ENCODE measurements at places on chromosomes 2 and 18.

- DNase-seq: no peak
These were observed 2.3 kb downstream of the RNF103 start for GRCh38 chr2:86621280-86621943.

- DNase-seq: no peak
These were observed 16.9 kb downstream of the MYO7B start for GRCh38 chr2:127552336-127552735.

DNA sequence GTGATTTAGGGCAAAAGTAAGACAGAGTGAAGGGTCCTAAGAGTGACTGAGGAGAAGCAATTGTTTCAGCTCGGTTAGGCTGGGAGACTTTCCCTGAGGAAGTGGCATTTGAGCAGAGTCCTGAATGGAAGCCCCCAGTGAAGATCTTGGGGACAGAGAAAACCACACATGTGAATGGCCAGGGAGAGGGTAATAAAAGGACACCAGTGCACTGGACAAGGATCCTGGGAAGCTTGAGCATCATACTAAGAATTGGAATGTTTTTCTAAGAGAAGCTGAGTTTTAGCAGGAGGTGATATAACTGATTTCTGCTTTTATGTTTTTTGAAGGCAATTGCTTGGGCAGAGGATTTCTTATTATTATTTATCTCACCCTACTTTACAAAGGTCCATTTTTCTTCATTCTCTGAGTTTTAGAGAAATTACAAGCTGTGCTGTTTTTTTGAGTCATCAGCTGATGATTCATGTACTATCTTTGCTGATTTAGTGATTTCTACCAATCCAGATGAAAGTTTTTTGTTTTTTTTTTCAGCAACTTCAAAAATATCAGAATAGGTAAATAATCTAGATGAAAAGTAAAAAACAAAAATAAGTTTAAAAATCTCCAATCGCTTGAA lies 43.5 kb downstream of the MFSD6 start:
- DNase-seq: no peak

DNA sequence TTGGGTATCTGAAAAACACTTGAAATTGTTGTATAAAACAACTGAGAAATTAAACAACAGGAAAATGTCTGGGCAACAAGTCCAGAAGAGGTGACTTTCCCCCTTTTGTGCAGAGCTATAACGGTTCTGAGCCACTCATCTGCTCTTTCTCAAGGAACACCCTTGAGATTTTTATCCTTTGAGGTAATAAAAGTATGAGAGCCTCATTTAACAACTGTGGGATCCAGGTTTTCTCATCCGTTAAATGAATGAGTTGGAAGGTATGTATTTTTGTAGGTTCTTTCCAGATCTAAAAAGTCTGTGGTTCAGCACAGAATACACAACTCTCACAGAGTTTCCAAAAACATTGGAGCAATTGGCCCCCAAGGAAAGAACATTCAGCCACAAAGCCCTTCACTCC lies 93.0 kb downstream of the ANKRD44 start:
- DNase-seq: no peak

DNA sequence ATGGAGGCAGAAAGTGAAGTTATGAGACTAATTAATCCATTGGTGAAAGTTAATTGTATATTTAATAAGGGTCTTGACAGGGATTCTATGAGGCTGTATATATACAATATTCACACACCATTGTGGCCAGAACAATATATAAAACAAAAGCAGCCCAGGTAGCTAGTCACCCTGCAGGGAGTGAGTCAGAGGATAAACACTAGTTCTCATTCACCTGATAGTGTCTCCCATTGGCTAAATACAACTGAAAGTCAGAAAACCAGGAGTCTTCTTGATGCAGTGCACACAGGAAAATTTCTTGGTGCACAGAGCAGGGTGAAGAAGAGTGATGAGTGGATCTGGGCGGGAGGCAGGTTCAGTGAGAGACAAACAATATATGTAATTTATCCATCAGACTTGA lies 465.2 kb downstream of the ERBB4 start:
- no peak for DNase-seq

GRCh38 chr18:78984941-78985784 lies 5.5 kb downstream of the SALL3 start:
- DNase-seq: no peak
